ENCODE measurements at places on chromosomes 12 and 14.

DNA sequence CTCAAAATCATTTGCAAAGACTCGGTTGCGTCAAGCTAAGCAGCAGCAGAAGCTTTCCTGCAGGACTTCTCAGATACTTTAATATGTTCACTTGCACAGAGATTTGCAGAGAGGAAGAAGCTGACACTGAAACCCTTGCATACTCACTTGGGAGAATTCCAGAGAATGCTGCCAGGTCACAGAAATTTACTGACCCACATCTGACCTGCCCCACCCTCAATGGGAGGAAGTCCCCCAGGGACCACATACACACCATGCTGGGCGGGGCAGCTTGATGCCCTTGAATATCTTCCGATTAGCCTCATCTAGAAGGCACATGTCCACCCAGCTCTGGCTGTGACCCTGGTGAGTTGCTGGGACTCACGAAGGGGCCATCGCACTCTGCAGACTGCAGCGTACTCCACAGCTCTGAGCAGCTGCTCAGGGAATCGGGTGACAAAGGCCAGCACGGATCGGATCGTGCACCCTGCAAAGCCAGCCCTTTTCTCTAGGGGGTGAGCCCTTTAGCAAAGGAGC, 83.2 kb downstream of the ITPK1 start:
- DNase-seq: no peak

DNA sequence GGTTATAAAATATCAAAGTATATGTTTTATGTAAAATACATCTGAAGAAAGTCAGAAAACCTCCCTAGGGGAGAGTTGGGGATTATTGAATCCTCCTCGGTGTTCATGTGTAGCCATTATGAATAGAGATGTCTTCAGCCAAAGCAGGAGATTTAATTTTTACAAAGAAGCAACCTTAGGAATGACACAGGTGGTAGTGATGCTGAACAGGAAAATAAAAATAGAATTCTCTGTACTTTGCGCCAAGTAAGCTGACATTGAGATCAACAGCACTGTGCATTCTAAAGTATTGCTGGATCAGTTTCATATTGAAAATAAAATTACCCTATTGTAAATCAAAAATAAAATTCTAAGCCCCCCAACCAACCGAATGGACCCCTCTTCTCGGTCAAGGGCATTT, 132.8 kb upstream of the TRHDE start:
- DNase-seq: no peak

- no peak for DNase-seq
These were observed at the start of gene SUOX for GRCh38 chr12:55996715-55997534. Gene SUOX, plus strand, starts transcription at chr12:55997276. Its CDS starts 4,946 bp downstream, at chr12:56002222.

- peak; percentile 26 for DNase-seq
These were observed 5.7 kb downstream of the RAB35 start for GRCh38 chr12:120110550-120111501.
